ENCODE measurements at places on chromosomes 1 and 21.

DNA sequence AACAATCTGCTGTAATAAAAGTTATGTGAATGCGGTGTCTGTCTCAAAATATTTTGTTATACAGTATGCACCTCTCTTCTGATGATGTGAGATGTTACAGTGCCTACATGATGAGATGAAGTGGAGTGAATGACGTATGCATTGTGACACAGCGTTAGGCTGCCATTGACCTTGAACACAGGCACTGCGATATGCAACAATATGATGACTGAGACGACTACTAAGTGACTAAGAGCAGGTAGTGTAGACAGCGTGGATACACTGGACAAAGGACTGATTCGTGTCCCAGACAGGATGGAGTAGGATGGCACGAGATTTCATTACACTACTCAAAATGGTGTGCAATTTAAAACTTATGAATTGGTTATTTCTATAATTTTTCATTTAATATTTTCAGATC, 8.4 kb downstream of the SGIP1 start:
- DNase-seq = no peak

DNA sequence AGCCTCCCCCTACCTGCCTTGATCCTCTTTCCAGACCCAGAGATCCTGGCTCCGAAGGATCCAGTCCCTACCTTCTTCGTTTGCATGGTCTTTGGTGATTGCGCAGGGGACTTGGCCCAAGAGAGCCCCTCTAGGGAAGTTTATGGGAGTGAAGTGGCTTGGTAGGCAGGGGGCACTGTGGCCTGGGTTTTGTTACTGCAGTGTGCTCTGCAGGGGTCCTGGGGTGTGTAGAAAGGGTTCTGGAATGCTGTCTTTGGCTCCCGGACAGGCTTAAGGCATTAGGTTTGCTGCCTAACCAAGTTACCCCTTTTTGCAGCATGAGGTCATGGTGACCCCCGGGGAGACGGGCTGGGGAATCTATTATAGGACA, 3.8 kb downstream of the ATP8B2 start:
- no peak for DNase-seq

- DNase-seq = no peak
These were observed 18.4 kb upstream of the EDN2 start for GRCh38 chr1:41502912-41503311.

- no peak for DNase-seq
These were observed 99.8 kb downstream of the PTGER3 start for GRCh38 chr1:70947835-70948234.

DNA sequence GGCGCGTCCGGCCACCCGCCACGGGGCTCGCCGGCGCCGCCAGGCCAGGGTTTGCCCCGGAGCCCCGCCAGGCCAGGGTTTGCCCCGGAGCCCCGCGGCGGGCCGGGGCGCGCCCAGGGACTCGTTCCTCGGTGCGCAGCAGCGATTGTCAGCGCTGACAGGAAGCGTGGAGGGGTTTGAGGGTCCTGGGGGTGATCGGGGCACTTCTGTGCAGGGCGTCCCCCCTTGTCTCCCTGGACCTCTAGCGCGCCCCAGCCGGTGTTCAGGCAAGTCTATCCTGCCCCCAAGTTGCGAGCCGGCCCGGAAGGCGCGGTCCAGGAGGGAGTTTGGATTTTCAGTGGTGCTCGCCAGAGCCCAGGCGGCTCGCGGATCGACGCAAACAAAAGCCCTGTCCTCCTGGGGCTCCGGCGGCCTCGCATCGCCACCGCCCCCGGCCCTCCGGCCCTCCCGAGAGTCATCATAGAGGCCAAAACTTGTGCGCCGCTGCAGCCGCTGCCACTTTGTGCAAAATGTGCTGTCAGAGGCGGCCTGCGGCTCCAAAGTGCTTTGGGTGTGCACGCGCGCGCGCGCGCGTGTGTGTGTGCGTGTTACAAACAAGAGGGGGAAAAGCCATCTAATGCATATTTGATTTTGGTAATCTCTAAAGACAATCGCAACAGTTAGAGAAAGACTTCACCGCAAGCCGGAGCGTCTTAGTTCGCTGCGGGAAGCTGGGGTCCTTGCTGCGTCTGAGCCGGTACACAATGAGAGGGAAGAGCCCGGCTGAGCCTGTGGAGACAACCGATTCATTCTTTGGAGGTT, 1.0 kb downstream of the ROR1 start:
- no peak for DNase-seq

GRCh38 chr1:223508796-223509195, 115.6 kb downstream of the CCDC185 start:
- no peak for DNase-seq

DNA sequence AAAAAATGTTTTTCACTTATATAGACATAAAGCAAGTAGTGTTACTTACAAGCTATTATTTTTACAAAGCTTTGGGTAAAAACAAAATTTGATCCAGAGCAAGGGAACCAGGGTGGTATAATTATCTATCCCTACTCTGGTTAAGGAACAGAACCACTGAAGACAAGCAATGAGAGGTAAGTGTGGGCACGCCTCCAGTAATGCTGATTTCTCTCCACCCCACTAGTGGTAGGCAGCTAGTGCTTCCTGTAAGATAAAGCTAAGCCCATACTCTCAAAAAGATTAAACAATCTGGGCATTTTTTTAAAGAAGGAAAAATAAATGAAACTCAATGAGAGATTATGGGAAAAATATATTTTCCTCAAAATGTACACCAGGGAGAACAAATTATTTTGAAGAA, 22.1 kb downstream of the TFB2M start:
- DNase-seq = no peak

- no peak for DNase-seq
These were observed 26.1 kb downstream of the SYF2 start for GRCh38 chr1:25206201-25206600.

GRCh38 chr1:168157638-168158037, 20.9 kb upstream of the GPR161 start:
- DNase-seq = no peak

DNA sequence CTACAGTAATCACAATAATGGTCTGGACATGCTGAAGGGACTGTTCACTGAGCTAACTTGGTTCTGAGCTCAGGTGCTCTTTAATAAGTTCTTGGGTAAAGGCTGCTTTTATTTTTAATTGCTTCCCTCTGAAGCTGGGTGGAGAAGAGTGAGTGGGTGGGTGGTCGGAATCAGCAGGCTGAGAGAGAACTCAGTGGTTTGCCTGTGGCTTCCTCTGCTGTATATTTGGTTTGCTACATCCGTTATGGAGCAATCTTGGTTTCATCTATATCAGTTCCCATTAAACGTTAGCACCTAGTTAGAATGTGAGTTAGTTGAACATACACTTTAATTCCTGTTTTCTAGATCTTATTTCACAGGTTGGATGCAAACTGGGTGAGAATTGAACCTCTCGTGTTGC, 23.3 kb downstream of the CNIH4 start:
- DNase-seq = no peak

- DNase-seq = no peak
These were observed 33.9 kb downstream of the TMEM63A start for GRCh38 chr1:225848030-225848955.

- DNase-seq = no peak
These were observed 12.6 kb downstream of the CREG1 start for GRCh38 chr1:167541003-167541402.

DNA sequence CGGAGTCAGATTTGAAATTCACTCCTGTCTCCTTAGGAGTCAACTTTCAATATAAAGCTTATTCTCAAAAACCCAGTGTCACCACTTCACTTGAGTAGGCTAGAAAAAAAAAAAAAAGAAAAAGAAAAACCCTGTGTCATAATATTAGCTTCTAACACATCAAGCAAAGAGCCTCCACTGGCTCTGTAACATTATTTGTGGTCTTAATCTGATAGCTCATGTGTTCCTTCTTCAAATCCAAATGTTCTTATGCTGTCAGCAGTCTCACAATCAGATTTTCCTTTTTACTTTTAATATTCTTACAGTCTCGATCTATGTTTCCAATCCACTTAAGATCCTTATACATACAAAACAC, 26.1 kb upstream of the PSMG1 start:
- no peak for DNase-seq

DNA sequence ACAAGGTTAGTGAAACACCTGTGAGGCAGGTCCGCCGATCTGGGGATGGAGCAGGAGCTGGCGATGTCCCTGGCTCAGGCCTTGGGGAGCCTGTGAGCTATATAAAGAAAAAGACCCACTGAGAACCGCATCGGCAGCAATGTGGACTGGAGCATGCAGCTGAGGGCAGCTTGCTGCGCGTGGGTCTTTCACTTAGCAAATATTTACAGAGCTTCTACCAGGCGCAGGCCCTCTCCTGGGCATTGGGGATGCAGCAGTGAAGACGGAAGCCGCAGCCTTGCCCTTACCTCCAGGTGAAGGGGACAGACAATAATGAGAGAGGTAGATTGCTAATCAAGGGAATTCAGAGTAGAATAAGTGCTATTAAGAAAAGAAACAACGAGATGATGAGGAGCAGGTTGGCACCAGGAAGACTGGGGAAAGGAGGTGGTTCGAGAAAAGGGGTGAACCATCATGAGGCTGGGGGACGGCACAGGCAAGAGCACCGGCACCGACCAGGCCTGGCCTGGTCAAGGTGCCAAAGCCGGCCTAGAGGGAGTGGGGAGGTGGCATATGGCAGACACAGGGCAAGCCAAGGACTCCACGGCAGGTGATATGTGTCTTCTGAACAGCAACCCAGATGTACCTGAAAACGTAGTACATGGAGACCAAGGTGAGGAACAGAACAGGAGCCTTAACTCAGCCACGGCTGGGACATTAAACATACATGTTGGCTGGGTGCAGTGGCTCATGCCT, 60.7 kb upstream of the PAX7 start:
- DNase-seq = no peak

GRCh38 chr1:245234217-245235081, 79.7 kb downstream of the KIF26B start:
- no peak for DNase-seq

All from thoracic aorta (tissue), 2 donors.